Activated CD4-positive, alpha-beta T cell treated with anti-CD3 and anti-CD28 coated beads for 1 hour (primary cell): ENCODE measurements at places on chromosomes 16 and 17.

GRCh38 chr16:73319737-73320136, 271.8 kb upstream of the ZFHX3 start:
- no peak for DNase-seq

DNA sequence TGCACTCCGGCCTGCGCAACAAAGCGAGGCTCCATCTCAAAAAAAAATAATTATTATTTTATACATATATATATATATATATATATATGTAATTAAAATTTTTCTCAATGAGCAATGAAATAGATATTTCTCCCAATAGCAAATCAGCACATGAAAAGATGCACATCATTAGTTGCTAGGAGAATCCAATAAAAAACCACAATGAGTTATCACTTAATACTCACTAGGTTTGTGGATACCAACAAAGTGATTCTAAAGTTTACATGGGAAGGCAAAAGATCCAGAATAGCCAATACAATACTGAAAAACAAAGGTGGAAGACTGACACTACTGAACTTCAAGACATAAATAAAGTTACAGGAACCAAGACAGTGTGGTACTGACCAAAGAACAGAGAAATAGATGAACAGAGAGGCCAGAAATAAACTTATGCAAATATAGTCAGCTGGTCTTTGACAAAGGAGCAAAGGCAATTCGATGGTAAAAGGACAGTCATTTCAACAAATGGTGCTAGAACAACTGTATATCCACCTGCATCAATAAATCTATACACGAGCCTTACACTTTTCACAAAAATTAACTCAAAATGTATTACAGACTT, 13.6 kb downstream of the SMG6 start:
- no peak for DNase-seq

DNA sequence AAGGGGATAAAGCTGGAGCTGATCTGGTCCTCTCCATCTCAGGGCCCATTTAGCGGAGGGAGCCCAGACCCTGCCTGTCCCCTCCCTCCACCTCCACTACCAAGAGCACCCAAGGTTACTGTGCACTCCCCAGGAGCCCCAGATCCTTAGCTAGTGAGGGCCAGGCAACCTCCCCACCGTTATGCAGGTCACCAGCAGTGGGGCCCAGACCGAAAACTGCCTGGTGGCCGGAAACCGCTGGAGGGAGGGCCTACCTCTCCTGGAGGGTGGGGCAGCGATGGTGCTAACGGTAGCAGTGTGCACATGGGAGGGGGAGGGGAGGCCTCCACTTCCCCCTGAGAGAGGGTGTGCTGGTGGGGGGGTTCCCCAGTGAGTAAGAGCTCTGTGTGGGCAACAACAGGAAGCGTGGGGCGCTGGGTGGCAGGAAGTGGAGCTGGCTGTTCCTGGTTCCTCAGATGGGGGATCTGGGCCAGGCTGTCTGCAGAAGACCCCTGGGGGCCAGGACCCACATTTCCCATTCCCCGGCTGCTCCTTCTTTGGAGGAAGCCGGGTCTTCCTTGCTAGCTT, 4.4 kb downstream of the FMNL1 start:
- peak; percentile 88 for DNase-seq

GRCh38 chr16:27978876-27979275, 84.6 kb downstream of the GSG1L start:
- no peak for DNase-seq

- no peak for DNase-seq
These were observed 6.6 kb downstream of the CD300LG start for GRCh38 chr17:43853546-43853945.

- DNase-seq, result no peak
These were observed 9.2 kb upstream of the CCNF start for GRCh38 chr16:2420035-2420434.

DNA sequence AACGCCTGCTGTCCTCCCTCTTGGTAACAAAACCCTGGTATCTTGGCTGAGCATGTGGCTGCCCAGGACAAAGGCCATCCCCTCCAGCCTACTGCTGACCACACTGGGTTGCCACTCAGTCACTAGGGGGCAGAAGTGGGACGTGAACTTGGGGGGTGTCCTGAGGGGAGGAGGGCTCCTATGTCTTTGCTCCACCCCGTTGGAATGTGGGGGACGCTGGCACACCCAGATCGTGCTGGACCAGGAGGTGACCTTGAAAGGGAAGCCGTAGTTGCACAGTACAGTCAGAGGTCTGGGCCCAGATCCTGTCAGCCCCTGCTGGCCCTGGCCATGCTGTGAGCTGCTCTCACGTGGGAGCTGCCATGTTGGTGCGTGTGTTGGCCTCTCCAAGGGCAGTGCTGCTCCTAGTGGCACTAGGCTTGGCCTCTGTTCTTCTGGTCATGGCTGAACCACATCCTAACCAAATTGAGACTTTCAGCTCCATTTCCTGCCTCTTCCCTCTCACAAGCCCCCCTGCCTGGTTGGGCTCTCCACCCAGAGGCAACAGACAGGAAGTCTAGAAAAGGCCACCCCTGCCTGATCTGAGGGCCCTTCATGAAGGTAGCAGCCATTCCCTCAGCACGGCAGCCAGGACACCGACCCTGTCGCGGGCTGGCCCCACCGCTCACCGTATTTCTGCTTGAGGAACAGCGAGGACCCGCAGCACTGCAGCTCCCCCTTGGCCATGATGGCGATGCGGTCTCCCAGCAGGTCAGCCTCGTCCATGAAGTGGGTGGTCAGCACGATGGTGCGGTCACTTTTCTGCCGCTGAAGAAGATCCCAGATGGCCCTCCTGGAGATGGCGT, 29.0 kb upstream of the RNPS1 start:
- no peak for DNase-seq

DNA sequence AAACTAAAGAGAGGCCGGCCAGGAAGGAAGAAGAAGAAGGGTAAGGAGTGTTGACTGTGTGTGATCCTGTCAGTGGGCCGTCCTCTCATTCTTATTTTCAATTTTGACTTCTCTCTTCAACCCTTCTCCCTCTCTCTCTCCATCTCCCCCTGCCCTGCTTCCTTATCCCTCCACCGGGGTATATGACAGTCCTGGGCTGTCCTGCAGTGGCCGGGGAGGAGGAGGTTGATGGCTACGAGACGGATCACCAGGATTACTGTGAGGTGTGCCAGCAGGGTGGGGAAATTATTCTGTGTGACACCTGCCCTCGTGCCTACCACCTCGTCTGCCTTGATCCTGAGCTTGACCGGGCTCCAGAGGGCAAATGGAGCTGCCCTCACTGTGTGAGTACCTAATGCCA, 5.6 kb downstream of the CHD3 start:
- DNase-seq, result no peak

DNA sequence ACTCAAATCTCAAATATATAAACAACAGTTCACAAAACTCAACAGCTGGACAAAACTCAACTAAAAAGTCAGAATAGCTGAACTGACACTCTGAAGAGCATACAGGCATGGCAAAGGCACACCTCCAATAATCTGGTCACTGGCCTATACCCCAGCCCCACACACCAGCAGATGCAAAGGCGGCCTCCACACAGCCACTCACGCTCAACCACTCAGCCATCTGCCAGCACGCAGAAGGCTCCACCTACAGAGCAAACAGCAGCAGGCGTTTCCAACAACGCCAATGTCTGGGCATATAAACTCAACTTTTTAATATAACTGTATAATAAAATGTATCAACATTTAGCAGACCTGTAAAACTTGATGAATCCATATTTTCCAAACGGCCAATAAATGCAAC, 17.2 kb downstream of the USP7 start:
- DNase-seq, result no peak

GRCh38 chr17:75864448-75864871, 9.3 kb upstream of the WBP2 start:
- DNase-seq, result no peak

- no peak for DNase-seq
These were observed 69.0 kb upstream of the AMZ2 start for GRCh38 chr17:68178831-68179230.

DNA sequence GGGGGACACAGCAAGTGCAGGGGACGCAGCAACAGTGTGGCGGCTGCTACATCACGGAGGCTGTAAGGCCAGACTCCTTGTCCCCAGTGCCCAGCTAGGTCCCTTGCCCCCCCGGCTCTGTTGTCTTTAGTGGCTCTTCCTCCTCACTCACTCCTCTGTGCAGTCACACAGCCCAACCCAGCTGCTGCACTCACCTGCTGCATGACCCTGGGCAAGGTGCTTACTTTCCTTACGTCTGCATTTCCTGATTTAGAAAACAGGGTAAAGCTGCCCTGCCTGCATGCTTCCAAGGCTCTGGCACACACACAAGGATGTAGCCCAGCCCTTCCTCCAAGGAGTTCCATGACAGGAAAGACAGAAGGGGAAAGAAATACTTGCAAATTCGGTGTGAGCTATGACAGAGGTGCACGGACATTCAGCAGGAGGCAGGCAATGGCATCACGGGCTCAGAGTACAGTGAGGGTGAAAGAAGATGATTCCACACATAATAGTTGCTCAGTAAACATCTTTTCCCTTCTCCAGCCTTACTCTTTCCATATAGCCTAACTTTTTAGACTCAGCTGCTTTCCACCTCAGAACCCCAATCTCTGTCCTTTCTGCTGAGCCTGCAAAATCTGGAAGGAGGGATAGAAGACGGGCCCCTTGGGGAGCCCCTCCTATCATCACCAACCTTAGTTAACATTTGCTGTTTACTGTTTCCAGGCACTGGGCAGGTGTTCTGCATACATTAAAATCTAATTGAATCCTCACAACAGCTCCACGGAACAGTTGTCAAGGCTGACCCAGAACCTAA, 150.9 kb downstream of the MRM1 start:
- DNase-seq, result no peak

GRCh38 chr17:77684803-77685798, 273.4 kb upstream of the TNRC6C start:
- DNase-seq, result no peak
